ENCODE measurements at places on chromosomes 7 and 10.

DNA sequence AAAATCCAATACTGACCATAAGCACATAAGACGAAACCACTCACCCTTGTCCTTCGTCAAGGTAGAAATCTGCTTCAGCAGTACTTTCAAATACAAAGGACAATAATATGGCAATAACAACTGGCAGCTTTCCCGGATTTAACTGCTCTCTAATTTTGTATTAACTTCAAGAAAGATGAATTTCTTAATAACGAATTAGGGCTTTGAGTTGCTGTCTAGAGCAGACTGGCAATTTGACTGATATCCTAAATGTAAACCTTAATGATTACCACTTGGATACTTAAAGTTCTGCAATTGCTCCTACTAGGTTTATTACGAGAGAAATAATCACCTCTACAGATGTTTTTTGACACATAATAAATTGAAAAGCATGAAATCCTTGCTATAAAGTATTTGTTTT, 418.7 kb downstream of the MAGI2 start:
- DNase-seq, result no peak

- no peak for DNase-seq
These were observed 125.4 kb downstream of the DPP6 start for GRCh38 chr7:154177584-154177983.

- DNase-seq, result no peak
These were observed 74.8 kb downstream of the TPST1 start for GRCh38 chr7:66279912-66280311.

- DNase-seq, result no peak
These were observed 264.6 kb downstream of the DGKB start for GRCh38 chr7:14637968-14638367.

DNA sequence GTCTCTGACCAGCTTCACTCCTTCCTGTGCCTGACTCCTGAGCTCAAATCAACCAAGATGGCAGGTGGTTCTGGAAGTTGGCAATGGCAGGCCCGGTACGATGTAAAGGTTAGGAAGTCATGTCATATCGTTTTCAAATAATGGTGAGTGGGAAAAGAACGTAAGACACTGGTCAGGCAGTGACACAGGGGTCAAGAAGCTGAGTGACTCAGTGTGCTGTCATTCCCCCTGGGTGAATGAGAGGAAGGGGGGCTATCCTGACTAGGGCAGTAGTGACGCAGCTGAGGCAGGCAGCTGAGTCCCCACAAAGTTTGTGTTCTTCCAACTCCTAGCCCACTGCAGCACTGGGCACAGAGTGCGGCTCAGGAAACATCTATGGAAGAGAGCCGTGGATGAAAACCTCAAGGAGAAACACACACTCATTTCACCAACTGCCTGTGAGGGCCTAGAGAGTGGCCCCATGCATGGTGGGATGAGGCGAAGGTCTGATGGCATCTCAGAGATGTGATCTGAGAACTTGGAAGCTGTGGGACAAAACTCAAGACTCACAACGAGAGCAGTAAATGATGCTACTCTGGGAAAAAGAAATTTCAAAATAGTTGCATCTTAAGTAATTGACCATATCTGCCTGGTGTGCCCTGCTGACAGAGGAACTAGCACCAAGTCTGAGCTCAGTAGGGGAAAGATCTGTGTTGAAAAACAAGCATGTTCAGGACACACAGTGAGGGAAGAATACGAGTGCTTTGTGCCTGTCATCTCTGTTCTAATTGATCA, 23.2 kb downstream of the CREB3L2 start:
- no peak for DNase-seq

- peak; percentile 70 for DNase-seq
These were observed 32.2 kb upstream of the TMEM72 start for GRCh38 chr10:44878706-44879530.

GRCh38 chr10:3776796-3777571, 8.0 kb downstream of the KLF6 start:
- peak; percentile 24 for DNase-seq

DNA sequence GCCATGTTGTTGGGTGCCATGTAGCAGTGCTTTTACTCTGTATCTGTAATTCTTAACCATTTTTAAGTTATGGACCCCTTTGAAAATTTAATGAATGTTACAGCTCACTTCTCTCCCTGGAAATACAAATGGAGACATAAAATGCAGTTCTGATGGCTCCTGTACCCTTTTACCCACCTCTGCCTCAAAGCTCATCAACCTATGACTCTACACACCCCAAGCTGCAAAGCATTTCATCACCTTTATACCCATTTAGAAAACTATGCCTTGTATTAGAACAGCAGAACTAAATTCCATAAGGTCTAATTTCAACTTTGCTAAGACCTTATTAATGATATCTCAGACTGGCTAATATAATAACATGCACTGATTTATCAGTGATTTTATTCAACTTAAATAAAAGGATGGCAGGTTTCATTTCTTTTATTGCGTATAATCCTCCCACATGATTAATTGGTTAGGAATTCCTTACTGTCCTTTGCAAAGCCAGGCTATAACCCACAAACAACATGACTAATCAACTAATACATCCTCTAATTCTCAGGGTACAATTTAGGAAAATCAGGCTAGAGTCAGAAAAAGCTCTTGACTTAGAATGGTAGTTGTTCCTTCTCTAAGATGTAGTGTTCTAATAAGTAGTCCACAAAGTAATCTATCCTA, 68.1 kb downstream of the CPEB3 start:
- no peak for DNase-seq

GRCh38 chr10:19302117-19302516, 253.5 kb downstream of the MALRD1 start:
- no peak for DNase-seq

GRCh38 chr10:49735161-49735560, 27.0 kb downstream of the OGDHL start:
- no peak for DNase-seq

DNA sequence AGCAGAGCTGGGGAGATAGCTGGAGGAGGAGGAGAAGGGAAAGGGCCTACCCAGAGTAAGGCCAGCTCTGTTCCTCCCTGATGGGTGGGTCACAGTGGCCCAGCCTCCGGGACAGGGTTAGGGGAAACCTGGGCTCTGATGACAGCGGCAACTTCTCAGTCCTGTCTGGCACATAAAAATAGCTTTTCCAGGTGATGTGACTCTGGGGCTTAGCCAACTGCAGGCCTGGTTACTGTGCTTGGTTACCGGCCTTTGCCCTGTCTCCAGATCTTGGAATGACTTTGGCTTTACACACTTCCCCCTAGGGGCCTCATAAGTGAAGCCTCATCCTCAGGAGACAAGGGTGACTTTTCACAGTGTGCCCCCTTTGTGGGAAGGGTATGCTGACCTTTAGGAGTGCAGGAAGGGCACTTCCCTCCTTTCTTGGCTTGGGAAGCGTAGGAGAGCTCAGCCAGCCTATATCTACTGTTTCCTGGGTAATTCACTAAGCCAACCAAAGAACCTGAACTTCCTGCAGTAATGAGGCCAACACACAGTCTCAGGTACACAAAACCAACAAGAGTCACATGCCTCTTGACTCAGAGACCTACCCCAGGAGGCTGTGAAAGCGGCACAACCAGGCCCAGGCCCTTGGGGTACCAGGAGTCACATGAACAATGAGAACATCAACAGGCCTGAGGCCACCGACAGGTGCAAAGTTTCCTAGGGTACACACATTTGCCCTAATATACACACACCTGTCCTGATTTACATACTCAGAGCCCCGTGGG, 11.7 kb upstream of the HILPDA start:
- DNase-seq, result peak; percentile 98

DNA sequence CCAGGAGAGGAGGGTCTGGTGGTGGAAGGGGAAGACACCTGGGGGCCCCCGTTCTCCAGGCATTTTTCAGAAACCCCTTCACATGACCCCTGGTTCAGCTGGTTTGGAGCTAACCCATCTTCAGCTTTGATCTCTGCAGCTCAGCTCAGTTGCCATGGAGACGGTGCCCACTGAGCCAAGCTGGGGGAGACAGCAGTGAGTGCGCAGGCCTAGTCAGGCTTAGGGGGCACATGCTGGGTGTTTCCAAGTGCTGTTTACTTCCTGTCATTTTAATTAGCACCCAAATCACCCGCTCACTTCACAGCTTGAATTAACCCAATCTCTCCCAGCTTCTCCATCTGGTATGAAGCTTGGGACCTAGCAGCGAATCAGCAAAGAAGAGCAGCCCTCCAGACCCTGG, 9.0 kb downstream of the SPOCK2 start:
- DNase-seq, result peak; percentile 61

DNA sequence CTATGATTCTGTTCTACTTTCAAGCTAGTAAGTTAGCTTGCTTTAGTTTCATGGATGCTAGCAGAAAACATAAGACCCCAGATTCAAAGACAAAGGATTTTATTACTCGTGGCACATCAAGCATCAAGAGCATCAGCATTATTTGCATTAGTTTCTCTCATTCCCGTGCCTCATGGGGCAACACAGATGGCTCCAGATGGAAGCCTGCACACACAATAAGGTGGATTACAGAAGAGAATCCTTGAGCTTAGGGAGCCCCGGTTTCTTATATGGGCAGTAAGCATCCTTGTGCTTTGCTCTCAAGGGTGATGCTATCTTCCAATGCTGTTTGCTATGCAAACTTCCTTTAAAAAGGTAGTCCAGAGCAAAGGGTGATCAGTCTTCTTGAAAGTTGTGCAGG, 10.7 kb upstream of the CAPZA2 start:
- DNase-seq, result no peak

DNA sequence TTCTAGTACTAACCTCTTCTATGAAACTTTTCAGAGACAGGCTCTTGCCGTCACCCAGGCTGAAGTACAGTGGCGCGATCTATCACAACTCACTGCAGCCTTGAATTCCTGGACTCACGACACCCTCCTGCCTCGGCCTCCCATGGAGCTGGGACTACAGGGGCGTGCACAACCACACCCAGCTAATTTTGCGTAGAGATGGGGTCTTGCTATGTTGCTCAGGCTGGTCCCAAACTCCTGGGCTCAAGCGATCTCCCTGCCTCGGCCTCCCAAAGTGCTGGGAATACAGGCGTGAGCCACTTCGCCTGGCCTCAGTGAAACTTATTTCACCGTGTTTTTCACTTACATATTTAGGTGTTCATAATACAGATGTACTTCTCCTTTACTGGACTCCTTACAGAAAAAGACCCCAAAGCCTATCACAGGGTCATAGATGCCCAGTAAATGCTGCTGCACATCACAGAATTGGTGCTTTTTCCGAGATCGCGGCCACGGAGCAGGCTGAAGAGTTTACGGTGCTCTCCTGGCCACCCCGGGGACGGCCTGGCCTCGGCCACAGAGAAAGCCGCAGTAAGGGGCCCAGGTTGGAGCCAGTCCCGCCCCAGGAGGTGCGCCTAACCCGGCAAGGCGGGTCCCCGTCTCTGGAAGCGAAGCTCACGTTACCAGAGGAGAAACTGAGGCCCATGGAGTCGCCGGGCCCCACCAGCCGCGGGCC, 595 bp downstream of the TBL2 start:
- peak; percentile 45 for DNase-seq

- peak; percentile 59 for DNase-seq
These were observed 98.9 kb downstream of the DYNC1I1 start for GRCh38 chr7:95871075-95871848.

DNA sequence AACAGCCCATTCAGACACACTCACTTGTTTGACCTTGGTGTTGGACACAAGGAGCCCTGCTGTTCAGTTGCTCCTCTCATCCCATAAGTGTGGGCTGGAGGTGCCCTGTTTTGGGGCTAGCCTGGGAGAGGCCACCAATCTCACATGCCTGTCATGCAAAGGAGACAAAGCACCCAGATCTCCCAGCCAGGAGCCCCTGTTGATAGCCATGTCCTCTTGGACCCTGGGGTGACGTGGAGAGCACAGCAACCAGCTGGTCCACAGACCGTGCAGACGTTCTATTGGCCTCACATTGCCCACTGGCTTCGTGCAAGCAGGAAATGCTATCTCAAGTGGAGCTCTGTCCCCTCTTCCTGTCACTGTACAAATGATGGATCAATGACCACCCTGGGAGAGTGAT, 240.8 kb downstream of the RPS24 start:
- DNase-seq, result no peak

- peak; percentile 91 for DNase-seq
These were observed 169.5 kb upstream of the SVIL start for GRCh38 chr10:29804025-29804852.

- no peak for DNase-seq
These were observed 15.0 kb downstream of the ZNF862 start for GRCh38 chr7:149853157-149853556.
